ENCODE measurements at places on chromosomes 5 and 9. TPM values are rescaled to one million over a fixed set of nuclear protein-coding genes. Genes with fewer than 3 reads are reported as not detected.

The ESM1 gene
- total RNA-seq: not detected

- DNase-seq: no peak
Observed at GRCh38 chr5:34663771-34664496, 7.8 kb downstream of the RAI14 start.

The PCDHA13 gene
- total RNA-seq: not detected

GRCh38 chr9:103041961-103042360 lies 46.8 kb downstream of the CYLC2 start:
- no peak for DNase-seq
